ENCODE measurements at places on chromosomes 11 and 22. TPM values are rescaled to one million over a fixed set of nuclear protein-coding genes. Genes with fewer than 3 reads are reported as not detected.

DNA sequence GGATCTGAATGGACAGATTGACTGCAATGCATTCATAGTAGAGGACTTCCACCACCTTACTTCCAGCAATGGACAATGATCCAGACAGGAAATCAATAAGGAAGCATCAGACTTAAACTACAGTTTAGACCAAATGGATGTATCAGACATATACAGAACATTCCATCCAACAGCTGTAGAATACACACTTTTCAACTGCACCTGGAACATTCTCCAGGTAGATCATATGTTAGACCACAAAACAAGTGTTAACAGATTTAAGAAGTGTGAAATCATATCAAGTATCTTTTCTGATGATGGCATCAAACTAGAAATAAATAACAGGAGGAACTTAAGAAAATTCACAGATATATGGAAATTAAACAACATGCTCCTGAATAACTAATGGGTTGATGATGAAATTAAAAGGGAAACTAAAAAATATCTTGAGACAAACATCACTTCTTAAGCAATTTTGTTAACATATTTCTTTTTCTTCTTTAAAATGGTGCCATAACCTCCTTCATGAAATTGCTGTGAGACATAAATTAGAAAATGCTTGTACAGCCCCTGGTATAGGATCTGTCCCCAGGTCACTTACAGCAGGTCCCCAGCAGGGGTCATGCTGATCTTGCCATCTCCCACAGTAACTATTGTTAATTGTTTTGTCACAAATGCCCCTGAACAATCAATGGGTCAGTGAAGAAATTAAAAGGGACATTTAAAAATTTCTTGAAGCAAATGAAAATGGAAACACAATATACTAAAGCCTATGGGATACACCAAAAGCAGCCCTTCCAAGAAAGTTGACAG is 100.0 kb upstream of the OR4B1 start:
- DNase-seq = no peak

Gene NRIP3
- total RNA-seq = 0.63 TPM

- DNase-seq = no peak
These were observed 37.2 kb downstream of the SLC35F2 start for GRCh38 chr11:107821199-107821927.

DNA sequence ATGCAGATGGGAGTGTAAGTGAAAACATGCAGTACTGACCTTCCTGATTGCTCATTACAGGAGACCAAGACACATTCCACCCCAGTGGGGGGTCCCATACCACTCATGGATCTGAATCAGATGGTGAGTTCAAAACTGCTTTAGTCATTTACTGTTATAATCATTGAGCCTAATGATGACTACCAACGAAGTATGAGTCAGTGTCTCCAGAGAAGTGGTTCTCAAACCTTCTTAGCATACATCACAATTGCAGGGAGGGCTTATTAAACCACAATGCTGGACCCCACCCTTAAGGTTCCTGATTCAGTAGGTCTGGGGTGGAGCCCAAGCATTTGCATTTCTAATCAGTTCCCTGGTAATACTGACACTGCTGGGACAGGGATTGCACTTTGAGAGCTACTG is 75.8 kb downstream of the CD44 start:
- DNase-seq = no peak

DNA sequence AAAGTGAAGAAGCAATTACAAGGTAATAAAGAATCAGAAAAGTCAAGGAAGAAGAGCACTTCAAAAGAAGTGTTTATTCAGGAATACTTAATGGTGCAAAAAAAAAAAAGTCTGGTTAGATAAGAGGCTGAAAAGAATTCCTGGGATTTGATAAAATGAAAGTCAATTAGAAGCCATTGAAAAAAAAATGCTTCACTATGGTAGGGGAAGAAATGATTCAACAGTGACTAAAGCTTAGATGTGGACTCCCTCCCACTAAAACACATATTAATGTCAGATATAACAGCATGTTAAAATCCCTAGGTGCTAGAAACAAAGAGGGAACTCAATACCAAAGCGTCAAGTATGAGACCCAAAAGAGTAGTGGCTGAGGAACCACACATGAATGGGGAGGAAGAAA is 335.3 kb upstream of the PITPNB start:
- DNase-seq = no peak

DNA sequence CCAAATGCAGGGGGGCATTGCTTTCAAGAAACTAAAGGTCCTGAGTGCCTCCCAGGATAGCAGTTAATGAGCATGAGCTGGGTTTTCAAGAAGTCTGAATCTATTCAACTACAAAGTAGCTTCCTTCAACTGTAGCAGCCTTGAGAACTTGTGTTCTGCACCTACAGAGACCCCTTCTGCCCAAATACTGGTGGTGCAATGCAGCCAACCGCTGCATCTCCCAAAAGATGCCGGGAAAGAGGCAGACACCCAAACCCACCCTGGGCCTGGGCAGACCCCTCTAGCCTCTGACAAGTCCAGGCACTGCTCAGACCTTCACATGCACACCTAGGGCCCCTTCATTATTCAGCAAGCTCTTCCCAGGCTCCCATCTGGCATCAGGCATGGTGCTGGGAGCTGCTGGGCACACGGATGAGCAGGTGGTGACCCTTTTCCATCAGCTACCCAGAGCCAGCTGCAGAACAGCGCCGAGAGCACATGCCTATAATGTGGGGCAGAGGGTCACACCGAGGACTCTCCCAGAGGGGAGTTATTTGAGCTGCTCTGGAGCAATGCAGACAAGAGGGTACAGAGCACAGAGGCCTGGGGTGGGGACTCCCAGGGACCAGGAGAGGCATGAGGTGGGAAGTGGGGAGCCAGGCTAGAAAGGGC is 44.9 kb upstream of the ETS1 start:
- DNase-seq = no peak

- DNase-seq = no peak
These were observed 15.6 kb upstream of the DENND5A start for GRCh38 chr11:9280655-9281301.

All from omental fat pad (tissue), 4 donors.